Peyer's patch (tissue), 4 donors: ENCODE measurements at places on chromosomes 3 and 15. TPM values are rescaled to one million over a fixed set of nuclear protein-coding genes. Genes with fewer than 3 reads are reported as not detected.

- no peak for DNase-seq
Observed at GRCh38 chr3:144390786-144391185, 419.2 kb downstream of the DIPK2A start.

DNA sequence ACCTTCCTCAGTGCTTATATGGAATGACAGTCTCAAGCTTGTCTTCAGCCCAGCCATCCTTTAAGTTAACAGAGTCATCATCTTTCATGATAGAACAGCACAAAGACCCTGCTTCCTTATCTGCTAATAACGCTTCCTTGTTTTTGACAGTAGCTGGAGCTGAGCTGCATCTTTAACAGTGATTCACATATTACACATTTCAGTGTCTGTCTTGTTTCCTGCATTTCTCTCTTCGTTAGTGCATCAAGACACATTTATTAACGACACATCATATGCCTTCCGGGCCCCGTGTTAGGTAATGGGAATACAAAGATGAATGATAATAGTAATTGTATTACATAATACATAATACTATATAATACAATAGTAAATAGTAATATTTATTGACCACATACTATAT, 30.2 kb upstream of the GREM1 start:
- DNase-seq, result no peak

- no peak for DNase-seq
Observed at GRCh38 chr15:80242132-80242769, 9.8 kb downstream of the CTXND1 start.

DNA sequence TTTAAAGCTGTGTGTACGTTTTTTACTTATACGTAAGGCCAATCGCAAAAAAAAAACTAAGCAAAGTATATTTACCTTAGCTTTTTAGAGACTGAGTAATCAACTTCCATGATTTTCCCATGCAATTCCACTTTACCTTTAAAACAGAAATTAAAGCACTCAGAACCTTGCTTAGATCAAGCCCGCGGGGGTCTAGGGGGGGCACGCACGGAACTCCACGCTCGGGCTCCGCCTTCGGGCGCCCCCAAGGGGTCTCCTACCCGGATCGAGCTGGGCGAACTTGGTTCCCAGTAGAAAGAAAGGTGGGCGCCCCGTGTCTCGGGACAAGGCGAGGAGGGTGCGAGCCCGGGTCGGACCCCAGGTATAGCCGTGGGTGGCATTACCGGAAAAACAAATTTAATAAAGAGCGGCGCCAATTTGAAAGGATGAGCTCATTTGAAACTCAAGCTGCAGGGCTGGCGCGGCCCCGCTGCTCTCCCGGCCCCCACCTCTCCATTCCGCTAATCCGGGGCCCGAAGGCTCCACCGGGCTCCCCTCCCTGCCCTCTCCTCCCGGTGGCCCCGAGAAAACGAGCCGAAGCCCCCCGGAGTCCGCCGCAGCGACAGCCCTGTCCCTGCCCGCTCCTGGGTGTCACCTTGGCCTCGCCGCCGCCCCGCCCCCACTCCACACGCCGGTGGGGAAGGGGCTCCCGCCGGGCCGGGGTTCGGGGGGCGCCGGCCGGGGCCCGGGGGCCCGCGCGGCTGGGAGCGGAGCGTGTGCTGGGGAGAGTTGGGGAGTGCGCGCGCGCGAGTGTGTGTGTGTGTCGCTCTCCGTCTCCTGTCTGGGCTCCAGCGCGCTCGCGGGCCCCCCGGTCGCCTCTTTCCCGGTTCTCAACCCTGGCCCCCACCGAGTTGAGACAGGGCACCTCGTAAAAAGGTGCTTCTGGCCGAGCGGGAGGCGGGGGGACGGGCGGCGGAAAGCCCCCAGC, 1.5 kb downstream of the IGF2BP2 start:
- peak; percentile 70 for DNase-seq

GRCh38 chr3:163541629-163542028, 1536.7 kb downstream of the SI start:
- no peak for DNase-seq

DNA sequence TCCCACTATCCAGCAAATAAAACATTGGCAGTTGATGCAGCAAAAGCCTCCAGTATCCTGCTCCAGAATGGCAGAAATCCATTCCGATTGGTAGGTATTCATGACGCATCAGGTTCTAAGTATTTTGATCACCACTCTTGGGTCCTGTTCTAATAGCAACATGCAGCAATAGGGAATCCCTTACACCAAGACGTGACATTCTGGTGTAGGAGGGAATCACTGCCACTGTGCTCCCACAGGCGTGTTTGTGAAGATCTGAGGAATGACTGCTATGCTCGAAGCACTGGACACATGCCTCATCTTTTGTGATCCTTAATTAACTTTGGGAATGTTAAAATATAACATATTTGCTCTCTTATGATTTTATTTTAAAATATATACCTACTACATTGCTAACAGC, 552.9 kb downstream of the MECOM start:
- no peak for DNase-seq

GRCh38 chr15:41585127-41586047, 26.4 kb downstream of the TYRO3 start:
- DNase-seq, result peak; percentile 37

Gene TMEM158
- 0.40 TPM for total RNA-seq

DNA sequence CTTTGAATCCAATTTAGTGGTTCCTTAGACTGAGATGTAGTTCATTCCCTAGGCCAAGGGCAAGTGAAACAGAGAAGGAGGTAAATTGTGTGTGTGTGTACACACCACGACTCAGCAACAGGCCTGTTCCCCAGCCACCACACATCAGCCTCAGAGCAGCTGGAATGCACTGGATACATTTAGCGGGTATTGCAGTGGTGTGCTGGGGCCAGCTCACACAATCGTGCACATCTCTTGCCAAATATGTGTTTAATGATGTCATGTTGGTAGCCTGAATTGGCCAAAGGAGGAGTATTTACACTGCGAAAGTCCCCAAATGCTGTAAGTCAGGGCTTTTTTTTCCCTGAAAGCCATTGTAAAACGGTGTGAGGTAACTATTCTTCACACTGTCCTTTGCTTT, 82.3 kb downstream of the RBPMS2 start:
- no peak for DNase-seq

Gene HGD
- 14.9 TPM for total RNA-seq

DNA sequence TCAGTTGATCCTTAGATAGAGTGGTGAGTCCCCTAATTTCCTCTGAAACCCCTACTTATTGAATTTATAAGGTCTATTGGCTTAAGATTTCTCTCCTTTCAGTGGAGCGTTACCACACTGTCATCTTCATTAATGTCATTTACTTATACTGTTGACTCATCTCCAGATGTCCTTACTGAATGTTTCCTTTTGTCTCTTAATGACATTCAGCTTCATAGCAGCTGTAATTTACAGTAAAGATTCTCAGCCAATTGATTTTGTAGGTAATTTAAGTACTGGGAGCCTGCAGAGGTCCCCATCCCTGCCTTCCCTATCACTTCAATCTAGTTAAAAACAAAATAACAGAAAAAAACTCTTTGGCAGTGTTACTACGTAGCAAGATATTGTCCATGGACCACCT, 18.8 kb downstream of the STX19 start:
- DNase-seq, result no peak

GRCh38 chr3:21803604-21804003, 52.6 kb upstream of the ZNF385D start:
- no peak for DNase-seq

DNA sequence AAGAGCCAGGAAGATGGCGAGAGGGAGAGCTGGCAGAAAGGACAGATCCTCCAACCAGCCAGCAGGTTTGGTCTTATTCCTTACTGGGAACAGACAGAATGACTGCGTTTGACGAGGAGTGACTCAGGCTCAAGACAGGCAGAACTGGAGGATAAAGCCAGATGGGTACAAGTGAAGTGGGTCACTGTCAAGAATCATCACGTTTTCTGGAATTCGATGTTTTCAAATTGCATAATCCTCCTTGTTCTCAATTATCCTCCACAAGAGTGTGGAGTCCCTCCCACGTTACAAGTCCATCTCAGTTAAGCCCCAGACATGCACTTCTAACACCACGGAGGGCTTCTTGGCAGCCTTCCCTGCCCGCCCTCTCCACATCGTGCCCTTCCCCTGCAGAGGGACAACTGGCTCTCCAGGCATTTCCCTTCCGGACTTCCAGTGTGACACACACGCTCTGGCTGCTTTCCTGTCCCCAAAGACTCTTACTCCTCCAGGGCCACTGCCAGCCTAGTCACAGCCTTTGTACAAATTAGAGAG, 183.1 kb downstream of the CHST2 start:
- no peak for DNase-seq

GRCh38 chr3:8681349-8681748, 36.8 kb upstream of the SSUH2 start:
- DNase-seq, result no peak

GRCh38 chr15:76470691-76471090, 134.1 kb downstream of the ISL2 start:
- no peak for DNase-seq

GRCh38 chr15:99454107-99454809, 111.5 kb upstream of the MEF2A start:
- peak; percentile 13 for DNase-seq

Gene C3orf20
- total RNA-seq, result not detected

DNA sequence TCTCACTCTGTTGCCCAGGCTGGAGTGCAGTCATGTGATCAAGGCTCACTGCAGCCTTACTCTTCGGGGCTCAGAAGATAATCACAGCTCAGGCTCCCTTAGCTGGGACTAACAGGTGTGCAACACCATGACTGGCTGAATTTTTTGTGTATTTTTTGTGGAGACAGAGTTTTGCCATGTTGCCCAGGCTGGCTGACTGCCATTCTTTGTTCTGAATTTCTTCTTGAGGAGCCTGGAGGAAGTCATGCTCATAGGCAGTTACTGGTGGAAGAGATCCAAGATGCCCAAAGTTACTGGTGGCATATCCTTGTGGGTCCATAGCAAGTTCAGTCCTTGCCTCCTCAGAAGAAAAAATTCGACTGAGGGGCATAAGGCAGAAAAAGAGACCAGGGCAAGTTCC, 16.6 kb upstream of the UBP1 start:
- DNase-seq, result no peak

DNA sequence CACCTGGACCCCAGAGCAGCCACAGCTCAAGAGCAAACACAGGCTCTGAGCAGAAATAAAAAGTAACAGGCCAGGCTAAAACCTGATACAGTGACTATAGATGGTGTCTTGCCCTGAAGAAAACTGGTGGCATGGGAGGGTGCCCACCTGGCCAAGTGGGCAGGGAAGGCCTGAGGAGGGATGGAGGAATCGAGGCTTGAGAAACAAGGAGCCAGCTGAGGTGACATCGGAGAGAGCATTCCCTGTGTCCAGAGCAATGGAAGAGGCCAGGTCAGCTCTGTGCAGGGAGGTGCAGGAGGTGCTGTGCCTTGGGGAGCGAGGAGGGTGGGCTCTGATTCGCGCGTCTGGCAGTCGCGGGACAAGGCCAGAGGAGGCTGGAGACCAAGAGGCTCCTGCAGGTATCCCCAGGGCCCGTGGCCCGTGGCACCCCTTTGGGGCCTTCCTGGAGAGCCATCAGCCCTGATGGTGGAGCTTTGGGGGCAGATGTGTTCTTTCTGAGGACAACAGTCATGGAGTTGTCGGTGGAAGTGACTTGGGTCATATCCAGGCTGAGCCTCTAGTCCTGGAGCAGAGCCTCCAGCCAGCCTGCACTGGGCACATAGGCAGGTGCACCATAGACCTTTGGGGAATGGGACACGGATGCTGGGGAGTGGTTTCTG, 56.1 kb downstream of the PLXNA1 start:
- no peak for DNase-seq

GRCh38 chr15:60548101-60548500, 69.2 kb upstream of the ICE2 start:
- DNase-seq, result no peak
